ENCODE measurements at places on chromosomes 4 and X.

GRCh38 chr4:158996669-158997074 lies 106.2 kb upstream of the RAPGEF2 start:
- DNase-seq, result no peak

- DNase-seq, result no peak
Observed at GRCh38 chrX:112678831-112679230, 907 bp downstream of the LHFPL1 start.

GRCh38 chr4:77156912-77157858 lies at the start of gene CCNG2:
TSS of gene CCNG2 (plus strand) at chr4:77157207. CDS start at chr4:77158533, 1,326 bp downstream.
- peak; percentile 75 for DNase-seq

DNA sequence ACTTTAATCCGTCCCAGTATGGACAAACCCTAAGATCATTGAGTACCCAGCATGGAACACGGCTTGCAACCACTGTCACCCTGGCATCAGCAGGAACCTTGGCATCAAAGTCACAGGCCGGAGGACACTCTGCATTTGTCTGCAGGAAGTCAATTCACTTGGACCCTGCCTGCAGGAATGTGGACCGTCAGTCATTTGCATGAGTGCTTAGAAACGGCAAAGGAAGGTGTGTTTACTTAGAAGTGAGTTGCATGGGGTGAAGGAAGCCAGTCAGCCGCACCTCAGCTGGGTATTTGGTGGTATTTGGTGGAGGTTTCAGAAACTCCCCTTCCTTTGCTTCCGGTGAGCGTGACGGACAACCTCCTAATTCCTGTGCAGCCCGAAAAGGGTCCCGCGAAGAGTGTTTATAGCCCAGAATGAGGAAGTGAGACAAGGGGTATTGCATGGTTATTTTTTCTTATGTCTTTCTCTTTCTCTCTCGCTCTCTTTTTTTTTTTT lies 15.5 kb downstream of the P2RY8 start:
- no peak for DNase-seq

- no peak for DNase-seq
Observed at GRCh38 chr4:67712000-67712625, 11.2 kb upstream of the UBA6 start.

GRCh38 chr4:112099701-112100297 lies 45.5 kb upstream of the FAM241A start:
- no peak for DNase-seq

GRCh38 chrX:42748067-42748850 lies 29.7 kb downstream of the PPP1R2C start:
- DNase-seq, result no peak

- no peak for DNase-seq
Observed at GRCh38 chrX:110699109-110699508, 96.5 kb downstream of the CHRDL1 start.

DNA sequence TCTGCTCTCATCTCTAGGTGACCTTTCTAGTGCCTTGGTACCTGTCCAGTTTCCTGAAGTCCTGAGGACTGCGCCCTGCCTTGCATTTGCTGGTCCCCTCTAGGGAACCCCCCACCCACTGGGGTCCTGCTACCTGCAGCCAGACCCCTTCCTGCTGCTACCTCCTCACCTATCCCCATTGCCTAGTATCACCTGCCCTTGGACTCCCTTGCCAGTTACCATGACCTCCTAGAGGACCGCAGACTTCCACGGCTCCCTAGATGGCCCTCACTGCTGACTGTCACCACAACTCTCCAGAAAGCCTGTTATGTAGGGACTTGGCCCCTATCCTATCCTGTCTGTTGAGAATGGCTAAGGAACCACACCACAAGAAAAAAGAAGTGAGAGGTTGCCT lies 166.6 kb downstream of the EFNB1 start:
- DNase-seq, result no peak

GRCh38 chr4:88757776-88758175 lies 60.1 kb upstream of the NAP1L5 start:
- DNase-seq, result no peak

GRCh38 chrX:131861088-131861787 lies 161.9 kb upstream of the STK26 start:
- DNase-seq, result no peak

DNA sequence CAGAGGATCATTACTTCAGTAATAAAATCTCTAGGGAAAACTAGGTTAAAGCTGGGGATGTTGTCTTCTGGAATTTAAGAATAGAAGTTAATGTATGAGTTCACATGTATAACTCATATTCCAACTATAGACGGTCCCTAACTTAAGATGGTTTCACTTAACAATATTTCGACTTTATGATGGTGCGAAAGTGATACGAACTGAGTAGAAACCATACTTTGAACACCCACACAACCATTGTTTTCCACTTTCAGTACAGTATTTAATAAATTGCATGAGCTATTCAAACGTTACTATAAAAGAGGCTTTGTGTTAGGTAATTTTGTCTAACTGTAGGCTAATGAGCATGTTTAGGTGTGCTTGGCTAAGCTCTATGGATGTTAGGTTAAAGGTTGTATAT lies 38.7 kb downstream of the CCSER1 start:
- DNase-seq, result no peak

DNA sequence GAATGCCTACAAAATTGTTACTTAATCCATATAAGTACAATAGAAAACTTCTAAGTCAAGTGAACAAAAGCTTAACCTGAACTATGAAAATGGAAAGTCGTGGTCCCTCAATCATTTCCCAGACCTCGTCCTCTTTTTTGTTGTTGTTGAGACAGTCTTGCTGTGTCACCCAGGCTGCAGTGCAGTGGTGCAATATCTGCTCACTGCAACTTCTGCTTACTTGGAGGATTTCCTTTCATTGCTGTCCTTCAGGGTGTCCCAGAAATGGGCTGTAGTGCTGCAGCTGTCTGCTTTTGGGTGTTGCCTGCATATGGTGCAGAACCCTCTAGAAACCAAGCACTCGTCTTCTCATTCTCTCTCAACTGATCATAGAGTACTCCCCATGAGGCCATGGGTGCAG lies 75.0 kb upstream of the IL2 start:
- DNase-seq, result no peak

All from NK-92 treated with Interleukin-12 subunit alpha and Interleukin-12 subunit beta, amount 100 ng/mL, for 24 hours (cell line).